Stimulated activated CD8-positive, alpha-beta memory T cell treated with anti-CD3 and anti-CD28 coated beads, Interleukin-7, amount 100 ng/mL, for 24 hours (primary cell): ENCODE measurements at places on chromosomes 4 and X.

GRCh38 chr4:8247047-8247930, 22.3 kb upstream of the HTRA3 start:
- DNase-seq, result no peak

DNA sequence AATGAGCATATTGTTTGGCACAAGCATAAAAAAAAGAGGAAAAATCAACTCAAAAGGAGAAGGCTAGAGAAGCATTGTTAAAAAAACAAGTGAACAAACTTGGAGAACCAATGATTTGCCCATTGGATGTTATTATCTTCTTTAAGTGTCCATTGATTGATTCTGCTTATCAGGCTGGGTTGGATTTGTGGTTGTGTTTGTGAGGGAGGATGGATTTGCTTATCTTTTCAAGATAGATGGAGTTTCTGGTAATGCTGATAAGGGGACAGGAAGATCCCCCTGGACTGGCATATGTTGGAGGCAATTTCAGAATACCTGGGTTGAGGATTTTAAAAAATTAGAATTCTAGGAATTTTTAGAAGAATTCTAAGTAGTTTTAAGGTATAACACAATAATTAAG, 41.8 kb upstream of the TMEM192 start:
- no peak for DNase-seq

GRCh38 chrX:19543020-19543715, 27.9 kb upstream of the MAP3K15 start:
- no peak for DNase-seq

- no peak for DNase-seq
Observed at GRCh38 chrX:40628506-40628905, 5.3 kb downstream of the MPC1L start.

DNA sequence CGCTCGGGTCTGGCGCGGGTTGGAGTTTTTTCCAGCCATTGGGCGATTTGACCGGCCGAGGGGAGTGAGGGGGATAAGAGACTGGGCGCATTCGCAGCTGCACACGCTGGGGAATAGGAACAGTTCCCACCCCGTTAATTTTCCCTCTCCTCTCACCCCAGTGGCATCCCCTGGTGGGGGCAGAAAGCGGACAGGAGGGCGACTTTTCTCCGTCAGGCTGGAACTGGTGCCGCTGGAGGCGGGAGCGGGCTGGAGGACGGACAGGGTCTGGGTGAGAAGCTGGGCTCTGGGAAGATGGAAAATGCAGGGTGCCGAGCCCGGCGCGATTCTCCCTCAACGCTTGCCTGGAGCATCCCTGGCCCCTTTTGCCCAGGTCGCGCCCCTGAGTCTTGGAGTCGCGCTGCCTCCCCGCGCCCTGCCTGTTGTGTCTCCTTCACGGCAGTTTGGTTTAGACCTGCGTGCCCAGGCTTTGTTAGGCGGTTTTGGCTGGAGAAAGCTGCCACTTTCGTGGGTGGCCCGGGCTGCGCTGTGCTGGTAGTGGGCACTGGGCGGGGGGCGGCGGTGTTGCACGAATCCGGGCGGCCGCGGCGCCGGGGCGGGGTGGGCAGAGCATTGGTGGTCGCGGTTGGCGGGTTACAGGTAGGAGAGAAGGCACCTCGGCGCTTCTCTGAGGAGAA, 2.0 kb downstream of the ADGRL3 start:
- DNase-seq, result no peak

- no peak for DNase-seq
Observed at GRCh38 chrX:150196285-150196684, 166.8 kb upstream of the MAMLD1 start.

- DNase-seq, result no peak
Observed at GRCh38 chr4:53593765-53594164, 2.5 kb upstream of the LNX1 start.

GRCh38 chr4:73988061-73988460, at the start of gene PPBP:
PPBP (minus strand) TSS chr4:73988190; CDS start chr4:73988103, 87 bp downstream.
- no peak for DNase-seq
